ENCODE measurements at places on chromosomes 13 and 19. TPM values are rescaled to one million over a fixed set of nuclear protein-coding genes. Genes with fewer than 3 reads are reported as not detected.

The VSTM1 gene
- total RNA-seq = not detected

DNA sequence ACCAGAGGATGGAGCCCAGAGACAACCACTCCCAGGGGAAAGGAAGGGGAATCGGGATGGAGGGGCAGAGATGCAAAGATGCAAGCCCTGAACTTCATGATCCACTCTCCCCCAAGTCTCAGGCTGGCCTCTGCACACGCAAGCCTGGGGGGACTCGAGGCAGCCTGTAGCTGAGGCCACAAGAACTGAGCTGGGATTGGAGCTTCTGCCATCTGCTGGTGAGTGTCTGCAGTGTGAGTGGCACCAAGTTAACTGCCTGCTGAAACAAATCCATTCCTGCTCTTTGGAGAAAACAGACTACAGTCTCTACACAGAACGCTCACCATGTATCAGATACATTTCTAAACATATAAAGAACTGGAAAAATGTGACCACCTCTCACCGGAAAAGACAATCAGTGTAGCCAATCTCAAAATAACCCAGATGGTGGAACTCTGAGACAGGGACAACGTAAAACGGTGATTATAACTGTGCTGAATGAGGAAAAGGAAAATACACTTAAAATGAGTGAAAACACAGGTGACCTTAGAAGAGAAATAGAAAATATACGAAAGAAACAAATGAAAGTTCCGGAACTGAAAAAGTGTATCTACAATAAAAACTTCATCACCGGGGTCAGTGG is 62.1 kb downstream of the KLF2 start:
- peak; percentile 48 for DNase-seq

The ZNF723 gene
- not detected for total RNA-seq

- DNase-seq = peak; percentile 99
These were observed 18.2 kb upstream of the ZNF543 start for GRCh38 chr19:57302020-57302465.

The ZNF823 gene
- 7.1 TPM for total RNA-seq

DNA sequence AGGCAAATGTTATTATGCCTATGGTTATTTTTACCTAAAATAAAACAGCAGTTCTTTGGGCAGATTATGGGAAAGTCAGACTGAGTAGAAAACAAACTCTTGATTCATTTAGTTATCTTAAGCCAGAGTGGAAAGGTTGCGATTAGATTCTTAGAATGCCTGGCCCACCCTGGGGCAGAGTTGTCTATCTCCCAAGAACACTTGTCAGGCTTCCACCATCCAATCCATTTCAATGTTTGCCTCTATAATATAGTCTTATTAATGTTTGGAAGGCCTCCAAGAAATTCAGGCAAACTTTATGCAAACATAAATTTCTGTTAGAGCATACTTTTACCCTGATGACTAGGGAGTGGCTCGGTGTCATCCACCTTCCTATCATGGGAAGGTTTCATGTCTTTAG is 207.0 kb downstream of the SLITRK6 start:
- no peak for DNase-seq

DNA sequence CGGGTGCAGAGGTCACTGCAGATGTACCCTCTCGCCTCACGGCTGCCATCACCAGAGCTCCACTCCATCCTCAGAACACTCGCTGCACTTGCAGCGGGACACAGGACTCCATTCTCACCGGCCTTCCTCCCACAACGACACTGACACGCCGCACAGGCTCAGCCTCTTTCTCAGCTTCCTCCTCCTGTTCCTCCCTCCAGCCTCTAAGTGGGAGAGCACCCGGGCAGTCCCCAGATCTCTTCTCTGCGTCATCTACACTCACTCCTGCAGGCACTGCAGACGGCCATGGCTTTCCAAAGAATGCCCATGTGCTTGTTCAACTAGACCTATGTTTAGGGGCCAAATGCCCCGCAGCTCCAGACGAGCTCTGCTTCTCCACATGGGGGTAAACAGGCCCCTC is 14.3 kb upstream of the FKRP start:
- no peak for DNase-seq

GRCh38 chr13:51221674-51222036 is 543 bp upstream of the FAM124A start:
- no peak for DNase-seq

The C19orf85 gene
- total RNA-seq = not detected

The KIR3DL1 gene
- total RNA-seq = not detected

GRCh38 chr19:45306518-45307027 is 16.1 kb downstream of the CKM start:
- no peak for DNase-seq

Data from LHCN-M2 (cell line).